Stimulated activated CD4-positive, alpha-beta T cell treated with anti-CD3 and anti-CD28 coated beads, Interleukin-4, amount 100 ng/mL, for 24 hours (primary cell): ENCODE measurements at places on chromosomes 16 and 17.

DNA sequence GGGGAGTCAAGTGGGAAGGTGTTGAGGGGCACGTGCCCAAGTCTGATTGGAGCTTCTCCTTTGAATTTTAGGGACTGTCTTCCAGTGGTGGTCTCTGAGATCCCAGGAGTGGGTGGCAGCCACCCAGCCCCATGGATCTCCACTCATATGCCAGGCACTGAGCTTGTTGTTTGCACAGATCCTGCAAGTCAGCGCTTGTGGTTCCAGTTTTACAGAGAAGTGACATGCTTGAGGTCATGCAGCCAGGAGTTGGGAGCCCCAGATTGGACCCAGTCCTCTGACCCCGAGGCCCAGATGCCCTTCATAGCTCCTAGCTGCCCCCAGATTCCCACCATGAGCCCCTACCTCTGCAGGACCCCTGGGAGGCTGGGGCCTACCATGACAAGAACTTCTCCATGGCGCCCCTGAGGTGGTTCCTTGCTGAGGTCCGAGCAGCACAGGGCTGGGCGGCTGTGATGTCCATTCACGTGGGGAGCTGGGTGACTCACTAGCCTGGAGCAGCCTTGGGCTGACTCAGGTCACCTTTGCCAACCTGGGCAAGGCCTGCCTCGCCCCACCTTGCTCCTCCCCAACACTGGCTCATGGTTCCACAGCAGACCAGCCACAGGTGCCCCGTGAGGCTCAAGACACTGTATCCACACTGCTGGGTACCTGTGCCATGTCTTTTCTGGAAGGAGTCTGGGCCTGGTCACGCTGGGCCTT lies 47.4 kb downstream of the RAI1 start:
- DNase-seq = no peak

- no peak for DNase-seq
Measured at GRCh38 chr17:4533523-4534504, 21.4 kb downstream of the MYBBP1A start.

- no peak for DNase-seq
Measured at GRCh38 chr16:85370881-85371651, 242.1 kb upstream of the GSE1 start.

- no peak for DNase-seq
Measured at GRCh38 chr17:65054602-65055001, 1.9 kb downstream of the GNA13 start.

DNA sequence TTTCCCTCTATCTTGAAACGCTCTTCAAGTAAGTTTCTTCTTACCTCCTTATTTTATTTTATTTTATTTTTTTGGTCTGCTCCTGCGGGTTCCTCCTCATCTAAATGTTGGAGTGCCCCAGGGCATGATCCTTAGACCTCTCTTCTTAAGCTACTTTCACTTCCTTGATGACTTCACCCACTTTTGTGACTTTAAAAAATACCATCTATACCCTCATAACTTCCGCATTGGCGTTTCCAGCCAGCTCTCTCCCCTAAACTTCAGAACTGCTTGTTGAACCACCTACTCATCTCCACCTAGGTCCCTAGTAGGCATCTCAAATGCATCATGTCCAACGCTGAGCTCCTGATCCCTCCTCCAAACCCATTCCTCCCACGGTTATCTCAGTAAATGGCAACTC lies 51.4 kb upstream of the NFAT5 start:
- DNase-seq = no peak

- DNase-seq = no peak
Measured at GRCh38 chr16:21097151-21097550, 53.5 kb downstream of the DNAH3 start.

GRCh38 chr16:66947302-66948065 lies 12.2 kb downstream of the CES2 start:
- peak; percentile 89 for DNase-seq

DNA sequence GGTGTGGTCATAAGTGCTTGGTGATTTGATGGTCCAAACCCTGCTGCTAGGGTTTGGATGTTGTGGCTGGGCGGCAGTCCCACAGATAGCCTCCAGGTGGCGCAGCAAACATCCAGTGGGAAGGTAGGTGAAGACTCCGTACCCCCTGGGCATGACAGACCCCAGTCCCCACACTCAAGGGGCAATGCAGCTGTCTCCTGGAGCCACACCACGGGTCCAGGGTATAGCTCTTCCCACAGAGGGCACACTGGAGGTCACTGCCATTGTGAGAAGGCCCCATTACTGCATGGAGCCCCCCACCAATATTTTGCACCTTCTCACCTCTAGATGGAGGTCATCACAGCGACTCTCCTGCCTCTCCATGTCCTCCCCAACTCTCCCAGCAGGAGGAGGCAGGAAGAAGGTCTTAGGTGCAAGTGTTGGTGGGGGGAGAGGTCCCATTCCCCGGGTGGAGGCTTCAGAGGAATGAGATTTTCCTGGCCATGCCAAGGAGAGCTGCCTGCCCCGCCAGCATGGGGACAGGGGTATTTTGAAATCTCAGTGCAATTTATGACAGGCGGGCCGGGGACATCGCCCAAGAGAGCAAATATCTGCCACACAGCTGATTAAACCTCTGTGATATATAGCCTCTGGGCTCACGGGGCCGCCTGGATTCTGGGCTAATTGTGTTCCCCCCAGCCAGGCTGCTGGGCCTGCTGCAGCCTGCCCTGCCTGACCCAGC lies 17.1 kb upstream of the C17orf113 start:
- peak; percentile 74 for DNase-seq

DNA sequence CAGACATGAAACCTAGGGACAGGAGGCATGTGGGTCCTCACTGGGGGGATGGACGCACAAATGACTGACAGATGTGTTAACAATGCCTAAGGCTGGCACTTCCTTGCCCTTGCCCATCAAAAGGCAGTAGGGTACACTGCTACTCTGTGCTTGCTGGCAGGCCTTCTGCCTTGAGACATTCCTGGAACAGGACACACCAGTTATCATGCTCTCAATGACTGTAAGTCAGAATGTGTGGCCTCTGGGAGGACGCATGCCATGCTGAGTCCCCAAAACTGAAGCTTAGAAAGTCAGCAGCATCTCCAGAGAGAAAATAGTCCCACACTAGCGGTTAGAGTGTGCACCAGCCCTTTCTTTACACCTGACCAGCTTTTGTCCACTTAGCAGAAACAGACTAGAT lies 16.1 kb upstream of the SREBF1 start:
- no peak for DNase-seq

- no peak for DNase-seq
Measured at GRCh38 chr17:37779554-37779953, 34.7 kb upstream of the HNF1B start.

GRCh38 chr16:56067406-56067805 lies 123.9 kb upstream of the GNAO1 start:
- no peak for DNase-seq

GRCh38 chr16:11029948-11030347 lies 85.6 kb downstream of the CLEC16A start:
- no peak for DNase-seq

- no peak for DNase-seq
Measured at GRCh38 chr16:17125671-17126070, 345.1 kb downstream of the XYLT1 start.

DNA sequence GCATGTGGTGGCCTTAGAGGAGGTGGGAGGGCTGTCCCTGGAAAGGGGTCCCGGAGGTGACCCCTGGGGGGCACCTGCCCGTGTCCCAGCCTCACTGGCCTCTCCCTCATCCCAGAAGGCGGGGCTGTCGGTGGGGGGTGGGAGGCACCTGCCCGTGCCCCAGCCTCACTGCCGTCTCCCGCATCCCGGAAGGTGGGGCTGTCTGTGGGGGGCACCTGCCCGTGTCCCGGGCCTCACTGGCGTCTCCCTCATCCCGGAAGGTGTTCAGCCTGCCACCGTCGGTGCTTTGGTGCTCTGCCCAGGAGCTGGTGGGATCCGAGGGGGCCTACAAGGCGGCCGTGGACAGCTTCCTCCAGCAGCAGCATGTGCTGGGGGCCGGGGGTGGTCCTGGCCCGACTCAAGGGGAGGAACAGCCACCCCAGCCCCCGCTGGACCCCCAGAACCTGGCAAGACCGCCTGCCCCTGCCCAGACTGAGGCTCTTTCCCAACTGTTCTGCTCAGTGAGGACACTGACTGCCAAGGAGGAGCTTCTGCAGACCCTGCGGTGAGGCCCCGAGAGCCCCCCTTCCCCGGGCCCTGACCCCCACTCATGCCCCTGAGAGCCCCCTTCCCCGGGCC lies 6.2 kb downstream of the CTU2 start:
- no peak for DNase-seq

GRCh38 chr16:84047626-84048025 lies 5.0 kb upstream of the SLC38A8 start:
- no peak for DNase-seq

DNA sequence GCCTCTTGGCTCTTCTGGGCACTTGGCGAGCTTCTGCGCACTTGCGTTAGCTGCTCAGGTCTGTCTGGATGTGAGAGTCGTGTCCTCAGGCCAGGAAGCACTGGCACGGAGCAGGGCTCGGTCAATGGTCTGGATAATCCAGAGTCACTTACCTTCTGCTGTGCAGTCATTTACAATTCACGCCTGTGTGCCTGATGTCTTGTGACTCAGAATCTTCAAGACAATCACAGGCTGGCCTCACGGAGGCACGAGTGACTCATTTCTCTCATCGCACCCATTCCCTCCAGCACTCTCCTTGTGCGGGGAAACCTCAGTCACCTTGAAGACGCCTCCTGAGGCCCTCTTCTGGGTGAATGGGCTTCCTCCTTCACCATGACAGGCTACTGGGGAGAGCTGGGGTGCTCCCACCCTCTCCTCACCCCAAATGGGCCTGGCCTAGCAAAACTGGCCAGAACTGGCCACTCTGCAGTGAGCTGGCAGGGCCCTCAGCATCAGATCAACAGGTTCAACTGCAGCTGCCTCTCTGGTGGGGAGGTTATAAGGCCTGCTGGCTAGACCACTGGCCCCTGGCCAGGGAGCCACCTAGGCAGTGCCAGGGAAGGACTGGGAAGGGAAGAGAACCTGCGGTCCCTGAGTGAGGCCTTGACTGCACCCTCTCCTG lies 1.9 kb upstream of the CAPN15 start:
- DNase-seq = peak; percentile 86

- no peak for DNase-seq
Measured at GRCh38 chr16:17304491-17305119, 166.2 kb downstream of the XYLT1 start.

GRCh38 chr16:87046235-87046634 lies 271.0 kb downstream of the C16orf95 start:
- no peak for DNase-seq

GRCh38 chr17:17455173-17455572 lies 21.6 kb upstream of the MED9 start:
- DNase-seq = no peak
